ENCODE measurements at places on chromosomes 12 and 14.

DNA sequence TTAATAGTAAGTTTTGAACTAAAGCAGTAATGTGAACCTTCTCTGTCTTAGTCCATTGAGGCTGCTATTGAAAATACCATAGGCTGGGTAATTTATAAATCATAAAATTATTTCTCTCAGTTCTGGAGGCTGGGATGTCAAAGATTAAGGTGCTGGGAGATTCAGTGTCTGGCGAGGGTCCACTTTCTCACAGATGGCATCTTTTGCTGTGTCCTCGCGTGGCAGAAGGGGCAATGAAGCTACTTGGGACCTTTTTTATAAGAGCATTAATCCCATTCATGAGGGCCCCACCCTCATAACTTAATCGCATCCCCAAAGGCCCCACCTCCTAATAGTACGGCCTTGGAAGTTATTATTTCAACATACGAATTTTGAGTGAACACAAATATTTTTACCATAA, 28.4 kb downstream of the LIN7A start:
- no peak for DNase-seq

GRCh38 chr14:74563586-74564159, 48.4 kb downstream of the LTBP2 start:
- no peak for DNase-seq

DNA sequence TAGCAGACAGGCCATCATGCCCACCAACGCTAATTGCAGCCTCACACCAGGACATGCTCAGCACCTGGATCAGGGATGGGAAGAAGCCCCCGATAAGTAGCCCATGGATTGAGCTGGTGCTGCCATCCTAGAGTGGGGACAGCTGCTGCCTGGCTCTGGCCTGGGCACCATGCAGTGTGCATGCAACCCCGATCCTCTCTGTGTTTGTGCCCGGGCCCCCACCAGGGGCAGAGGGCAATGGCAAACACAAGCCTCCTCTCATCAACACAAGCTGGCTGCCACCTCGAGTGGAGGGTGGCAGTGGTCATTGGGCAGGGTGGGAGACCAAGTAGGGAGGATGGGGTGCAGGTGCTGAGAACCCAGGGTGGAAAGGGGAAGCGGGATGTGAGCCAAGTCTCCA, 23.3 kb upstream of the SOCS2 start:
- no peak for DNase-seq

DNA sequence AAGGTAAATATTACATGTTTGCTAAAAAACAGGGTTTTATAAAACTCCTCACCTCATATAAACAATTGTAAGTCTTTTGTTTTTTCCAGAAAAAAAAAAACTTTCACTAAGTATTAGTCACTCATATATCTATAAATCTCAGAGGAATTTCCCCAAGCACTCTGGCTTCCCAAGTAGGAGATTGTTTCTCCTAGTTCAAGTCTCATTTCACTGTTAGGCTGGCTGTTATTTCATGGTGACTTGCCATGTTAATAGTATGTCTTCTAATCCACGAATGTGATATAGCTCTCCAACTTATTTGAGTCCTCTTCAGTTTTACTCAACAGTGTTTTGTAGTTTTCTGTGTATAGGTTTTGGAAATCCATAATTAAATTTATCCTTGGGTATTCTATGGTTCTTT, 61.6 kb downstream of the CAPZA3 start:
- no peak for DNase-seq

DNA sequence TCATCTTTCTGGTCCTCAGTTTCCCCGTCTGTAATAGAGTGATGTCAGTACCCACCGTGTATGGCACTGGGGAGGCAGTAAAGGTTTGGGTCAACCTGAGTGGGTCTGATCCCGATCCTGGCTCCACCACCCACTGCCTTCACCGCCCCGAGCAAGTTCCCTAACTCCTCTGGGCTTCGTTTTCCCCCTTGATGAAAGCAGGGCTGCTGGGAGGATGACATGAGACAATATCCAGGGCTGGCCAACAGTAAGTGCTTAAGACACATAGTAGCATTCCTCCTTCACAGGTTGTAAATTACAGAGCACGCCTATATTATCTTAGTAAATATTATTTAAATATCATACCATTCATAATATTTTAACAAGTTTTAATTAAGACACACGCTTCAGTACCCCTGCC, 595 bp downstream of the PLEK2 start:
- no peak for DNase-seq

- no peak for DNase-seq
Observed at GRCh38 chr12:53684654-53685220, 8.9 kb upstream of the ATP5MC2 start.

- no peak for DNase-seq
Observed at GRCh38 chr14:75424496-75424895, 3.3 kb upstream of the JDP2 start.

DNA sequence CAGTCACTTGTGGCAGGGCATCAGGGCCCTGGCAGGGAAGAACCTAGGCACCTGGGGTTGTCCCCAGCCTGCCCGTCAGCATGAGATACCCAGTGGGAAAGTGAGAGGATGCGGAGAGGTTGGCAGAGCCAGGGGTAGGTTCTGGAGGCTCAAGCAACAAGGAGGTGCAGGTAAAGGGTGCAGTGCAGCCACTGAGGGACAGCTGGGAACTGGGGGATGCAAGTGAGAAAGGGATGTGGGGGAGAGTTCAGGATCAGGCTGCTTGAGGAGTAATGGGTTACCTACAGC, 18.7 kb downstream of the VASH1 start:
- no peak for DNase-seq

DNA sequence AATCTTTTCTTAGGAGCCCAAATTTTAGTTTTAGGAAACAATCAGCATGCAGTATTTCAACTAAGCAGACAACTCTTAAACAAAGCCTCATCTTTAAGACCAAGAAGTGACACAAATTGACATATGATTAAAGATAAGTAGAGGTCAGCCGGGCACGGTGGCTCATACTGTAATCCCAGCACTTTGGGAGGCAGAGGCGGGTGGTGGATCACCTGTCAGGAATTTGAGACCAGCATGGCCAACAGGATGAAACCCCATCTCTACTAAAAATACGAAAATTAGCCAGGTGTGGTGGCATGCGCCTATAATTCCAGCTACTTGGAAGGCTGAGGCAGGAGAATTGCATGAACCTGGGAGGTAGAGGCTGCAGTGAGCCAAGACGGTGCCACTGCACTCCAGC, 35.8 kb downstream of the BLTP3B start:
- DNase-seq: no peak

GRCh38 chr12:124578854-124579253, 11.4 kb upstream of the NCOR2 start:
- DNase-seq: no peak

- DNase-seq: no peak
Observed at GRCh38 chr12:113857371-113857770, 108.8 kb downstream of the RBM19 start.

GRCh38 chr12:123734268-123734667, 22.1 kb downstream of the ATP6V0A2 start:
- no peak for DNase-seq

DNA sequence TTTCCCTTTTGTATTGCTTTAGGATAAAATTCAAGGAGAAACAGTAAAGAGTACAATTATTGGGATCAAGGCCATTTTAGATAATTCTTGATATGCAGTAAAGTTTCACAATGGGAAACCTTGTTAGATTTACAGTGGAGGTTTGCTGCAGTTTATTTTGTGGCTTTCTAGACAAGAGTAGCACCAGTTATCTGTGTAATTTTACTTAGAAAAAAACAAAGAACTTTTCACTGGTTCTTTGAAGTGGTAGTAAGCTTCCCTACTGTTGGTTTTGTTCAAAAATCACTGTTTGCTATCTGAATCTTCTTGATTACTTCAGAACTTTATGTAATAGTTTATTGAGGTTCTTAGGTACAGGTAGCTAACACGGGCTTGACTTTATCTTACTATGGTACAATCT, 42.0 kb downstream of the ADIPOR2 start:
- DNase-seq: no peak

GRCh38 chr14:106631879-106632278, 1105.5 kb downstream of the TMEM121 start:
- DNase-seq: no peak

- DNase-seq: no peak
Observed at GRCh38 chr14:21106176-21106497, 5.3 kb downstream of the TMEM253 start.

DNA sequence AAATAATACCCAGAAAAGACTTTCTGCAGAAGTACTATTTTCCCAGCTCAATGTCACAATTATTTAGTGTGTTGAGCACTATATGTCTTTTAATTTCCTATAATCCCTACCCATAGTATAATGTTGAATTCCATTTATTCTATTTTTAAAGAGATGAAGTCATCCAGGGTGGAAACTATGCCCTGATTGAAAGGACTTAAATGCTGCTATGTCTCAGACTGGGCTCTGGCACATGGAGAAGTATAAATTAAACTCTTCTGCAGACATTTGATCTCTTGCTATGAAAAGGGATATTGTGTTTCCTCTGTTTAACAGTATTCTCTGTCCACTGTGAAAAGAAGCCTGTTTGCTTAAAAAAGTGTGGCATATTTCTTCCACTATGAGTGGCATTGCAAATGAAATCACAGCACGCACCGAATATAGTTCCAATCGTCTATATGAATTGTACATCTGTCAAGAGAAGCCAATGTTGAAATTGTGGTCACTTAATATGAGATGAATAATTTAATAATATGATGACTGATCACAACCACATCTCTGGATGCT, 192.3 kb downstream of the BCAT1 start:
- DNase-seq: no peak

- DNase-seq: peak; percentile 98
Observed at GRCh38 chr12:68364893-68365725, 32.9 kb upstream of the MDM1 start.

- no peak for DNase-seq
Observed at GRCh38 chr14:99028041-99028440, 244.0 kb downstream of the BCL11B start.

GRCh38 chr12:80858356-80858755, 79.4 kb downstream of the LIN7A start:
- DNase-seq: no peak

- peak; percentile 66 for DNase-seq
Observed at GRCh38 chr14:97380539-97380941, 583.4 kb downstream of the VRK1 start.

DNA sequence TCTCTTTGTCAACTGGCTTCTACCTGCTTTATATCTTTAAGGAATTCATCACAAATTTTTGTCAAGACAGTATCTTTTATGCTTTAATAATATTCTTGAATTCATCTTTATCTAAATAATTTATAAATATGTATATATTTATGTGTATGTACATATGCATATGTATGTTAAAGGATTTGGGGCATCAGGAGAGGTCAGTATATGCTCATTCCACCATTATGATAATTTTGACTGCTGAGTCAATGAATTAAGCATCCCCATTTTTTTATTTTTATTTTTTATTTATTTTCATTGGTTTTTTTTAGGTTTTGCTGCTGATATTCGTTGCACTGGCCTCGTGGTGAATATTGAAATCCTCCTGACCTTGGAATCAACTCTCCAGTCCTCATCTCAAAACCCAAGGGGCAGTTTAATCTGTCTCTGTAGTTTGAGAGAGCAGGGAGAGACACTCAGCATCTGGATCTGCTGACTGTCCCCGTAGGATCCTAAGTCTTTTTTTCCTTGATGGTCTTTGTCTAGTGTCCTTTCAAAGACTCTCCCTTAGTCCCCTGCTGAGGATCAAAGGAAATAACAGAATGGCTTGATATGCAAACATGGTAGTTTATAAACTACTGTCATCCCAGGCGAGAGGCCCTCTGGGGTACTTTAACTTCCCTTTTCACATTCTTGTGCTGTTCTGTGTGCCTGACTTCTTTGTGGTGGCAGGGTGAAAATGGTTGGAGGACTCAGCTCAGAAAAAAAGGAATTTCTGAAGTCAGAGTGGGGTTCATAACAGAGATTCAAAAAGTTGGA, 218.7 kb downstream of the DIO2 start:
- DNase-seq: no peak

DNA sequence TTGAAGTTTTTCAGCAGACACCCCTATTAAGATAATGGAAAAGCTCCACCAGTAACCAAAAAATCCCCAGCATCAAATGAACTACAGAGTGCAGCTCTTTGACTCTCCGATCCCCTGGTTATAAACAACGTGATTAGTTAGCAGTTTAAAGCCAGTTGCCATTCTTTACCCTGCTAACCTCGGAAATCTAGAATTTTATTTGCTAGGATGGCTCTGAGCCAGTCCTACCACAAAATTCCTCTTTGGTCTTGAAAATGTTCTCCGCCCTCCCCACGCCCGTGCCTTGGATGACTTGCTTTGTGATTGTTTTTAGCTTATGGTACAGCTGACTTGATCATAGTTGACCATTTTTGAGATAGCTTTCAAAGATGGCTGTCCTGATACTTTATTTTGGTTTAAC, 1.2 kb downstream of the KLHDC2 start:
- no peak for DNase-seq

- DNase-seq: peak; percentile 30
Observed at GRCh38 chr14:50560931-50561285, 963 bp downstream of the ATL1 start.

GRCh38 chr12:122138616-122139015, 35.4 kb downstream of the IL31 start:
- no peak for DNase-seq

GRCh38 chr14:96299441-96299840, 43.4 kb downstream of the BDKRB1 start:
- DNase-seq: no peak

DNA sequence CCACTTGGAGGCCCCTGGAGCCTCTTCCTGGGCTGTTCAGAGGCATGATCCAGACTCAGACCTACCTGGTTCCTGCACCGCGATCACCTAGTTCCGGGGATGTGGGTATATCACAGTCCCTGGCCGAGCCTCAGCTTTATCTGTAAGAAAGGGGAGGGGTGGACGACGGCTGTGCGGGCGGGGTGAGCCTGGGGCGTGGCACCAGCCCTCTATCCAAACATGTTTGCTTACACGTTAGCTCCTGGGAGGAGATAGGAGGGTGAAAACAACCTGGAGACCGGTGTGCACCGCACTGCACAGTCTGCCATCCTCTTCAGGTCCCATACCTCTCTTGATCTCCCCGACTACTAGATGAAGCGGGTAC, 1.2 kb downstream of the ANKRD9 start:
- DNase-seq: no peak

DNA sequence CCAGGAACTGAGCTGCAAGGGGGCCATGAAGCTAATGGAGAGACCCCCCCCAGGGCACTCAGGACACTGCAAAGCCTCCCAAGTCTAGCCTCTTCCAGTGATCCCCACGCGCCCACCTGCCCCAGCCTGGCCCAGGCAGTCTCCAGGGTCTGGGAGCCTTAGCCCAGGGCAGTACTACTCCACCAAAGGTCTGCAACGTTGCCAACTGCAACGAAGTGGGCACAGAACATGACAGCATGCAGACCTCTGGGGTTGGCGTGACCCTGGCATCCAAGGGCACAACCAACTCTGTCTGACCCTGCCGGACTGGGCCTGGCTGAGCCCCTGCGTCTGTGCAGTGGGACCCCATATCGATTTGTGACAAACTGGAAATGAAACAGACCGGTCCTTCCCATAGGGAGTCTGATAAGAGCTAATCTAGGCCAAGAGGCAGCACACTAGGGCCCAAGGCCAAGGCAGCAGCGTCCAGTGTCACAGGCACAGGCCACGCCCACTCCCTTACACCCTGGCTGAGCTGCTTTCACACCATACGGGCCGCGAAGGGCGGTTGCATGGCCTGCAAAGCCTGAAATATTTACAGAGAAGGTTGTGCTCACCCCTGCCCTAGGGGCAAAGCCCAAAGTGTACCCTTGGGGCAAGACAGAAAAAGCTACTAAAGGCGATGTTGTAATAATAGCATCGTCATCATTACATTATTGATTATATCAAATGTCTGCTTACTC, 76.7 kb downstream of the NCOR2 start:
- no peak for DNase-seq

GRCh38 chr14:66485029-66485428, 1.1 kb upstream of the CCDC196 start:
- no peak for DNase-seq

- DNase-seq: no peak
Observed at GRCh38 chr12:27572486-27573255, 48.7 kb downstream of the PPFIBP1 start.

All from activated CD4-positive, alpha-beta T cell treated with anti-CD3 and anti-CD28 coated beads, Interleukin-2, amount 50 U/mL, for 16 hours (primary cell).